Prostate gland (tissue), 2 donors: ENCODE measurements at places on chromosomes 13 and 19. TPM values are rescaled to one million over a fixed set of nuclear protein-coding genes. Genes with fewer than 3 reads are reported as not detected.

- no peak for DNase-seq
- H3K27me3 ChIP-seq = no peaks in the 10 kb centered on the region
- H3K36me3 ChIP-seq = no peaks in the 10 kb centered on the region
- H3K4me3 ChIP-seq = no peak overlapping the region
- H3K27ac ChIP-seq = no peak overlapping the region
These were observed 49.2 kb upstream of the ADGRE1 start for GRCh38 chr19:6838062-6838655.

DNA sequence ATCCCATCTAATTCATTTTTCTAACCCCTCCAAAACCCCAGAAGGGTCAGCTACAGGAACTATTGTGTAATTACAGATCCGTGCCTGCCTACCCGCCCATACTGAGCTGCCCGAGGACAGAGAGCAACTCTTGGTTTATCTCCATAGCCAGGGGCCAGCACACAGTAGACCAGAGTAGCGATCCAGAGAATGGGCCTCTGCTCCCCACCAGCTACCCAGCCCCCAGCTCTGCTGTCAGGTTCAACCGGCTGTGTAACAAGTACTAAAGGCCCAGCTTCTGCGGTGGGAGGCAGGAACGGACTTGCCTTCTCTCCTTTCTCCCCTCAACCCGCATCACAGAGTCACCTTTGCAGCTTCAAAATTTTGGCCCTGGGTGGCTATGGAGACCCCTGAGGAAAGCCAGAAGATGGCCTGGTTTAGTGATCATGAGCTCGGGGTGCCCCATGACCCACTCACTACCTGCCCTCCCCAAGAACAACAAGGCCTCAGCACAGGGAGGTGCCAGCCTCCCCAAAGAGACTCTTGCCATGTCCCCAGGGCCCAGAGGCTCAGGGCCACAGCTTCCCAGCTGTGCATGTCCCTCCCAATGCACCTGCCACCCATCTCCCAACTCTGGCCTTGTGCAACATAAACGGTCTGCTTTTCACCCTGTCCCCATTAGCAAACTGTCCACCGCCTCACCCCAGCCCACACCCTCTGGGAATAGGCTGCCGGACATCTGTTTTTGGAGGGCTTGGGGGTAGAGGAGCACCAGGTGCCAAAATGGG lies 5.7 kb downstream of the CALM3 start:
- peaks cover 3% of the 10 kb centered on the region for H3K4me1 ChIP-seq
- no peak for DNase-seq
- H3K27ac ChIP-seq = no peak overlapping the region

DNA sequence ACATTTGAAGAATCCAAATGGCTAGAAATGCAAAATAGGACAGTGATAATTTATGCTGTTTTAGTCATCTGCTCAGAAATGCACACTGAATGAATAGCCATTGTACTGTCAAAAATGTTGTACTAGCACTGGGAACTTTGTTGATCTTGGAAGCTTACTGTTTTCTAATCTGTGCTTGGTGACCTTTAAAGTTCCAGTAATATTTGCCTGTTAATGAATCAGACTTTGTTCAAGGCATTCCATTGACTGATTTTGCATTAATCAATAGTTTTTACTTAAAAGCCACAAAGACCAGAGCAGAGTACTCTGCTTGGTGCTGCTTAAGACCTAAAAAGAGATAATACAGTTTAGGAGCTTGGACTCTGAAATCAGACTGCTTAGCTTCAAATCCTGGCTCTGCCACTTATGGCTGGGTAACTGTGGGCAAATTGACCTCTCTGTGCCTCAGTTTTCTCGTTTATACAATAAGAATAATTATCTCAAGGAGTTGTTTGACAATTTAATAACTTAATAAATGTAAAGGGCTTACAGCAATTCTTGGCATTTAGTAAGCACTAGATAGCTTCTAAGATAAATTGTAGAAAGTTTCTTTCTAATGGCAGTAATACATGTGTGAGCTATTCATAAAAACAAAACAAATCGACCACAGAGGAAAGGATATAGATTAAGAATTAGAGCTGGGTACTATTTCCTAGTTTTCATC lies 4.6 kb upstream of the SLAIN1 start:
- H3K27ac ChIP-seq = no peak overlapping the region
- no peaks in the 10 kb centered on the region for H3K36me3 ChIP-seq
- DNase-seq = no peak
- no peaks in the 10 kb centered on the region for H3K4me1 ChIP-seq

PRSS57 gene
- total RNA-seq = not detected

SYNGR4 gene
- 2.8 TPM for total RNA-seq

ZNF575 gene
- not detected for total RNA-seq

DNA sequence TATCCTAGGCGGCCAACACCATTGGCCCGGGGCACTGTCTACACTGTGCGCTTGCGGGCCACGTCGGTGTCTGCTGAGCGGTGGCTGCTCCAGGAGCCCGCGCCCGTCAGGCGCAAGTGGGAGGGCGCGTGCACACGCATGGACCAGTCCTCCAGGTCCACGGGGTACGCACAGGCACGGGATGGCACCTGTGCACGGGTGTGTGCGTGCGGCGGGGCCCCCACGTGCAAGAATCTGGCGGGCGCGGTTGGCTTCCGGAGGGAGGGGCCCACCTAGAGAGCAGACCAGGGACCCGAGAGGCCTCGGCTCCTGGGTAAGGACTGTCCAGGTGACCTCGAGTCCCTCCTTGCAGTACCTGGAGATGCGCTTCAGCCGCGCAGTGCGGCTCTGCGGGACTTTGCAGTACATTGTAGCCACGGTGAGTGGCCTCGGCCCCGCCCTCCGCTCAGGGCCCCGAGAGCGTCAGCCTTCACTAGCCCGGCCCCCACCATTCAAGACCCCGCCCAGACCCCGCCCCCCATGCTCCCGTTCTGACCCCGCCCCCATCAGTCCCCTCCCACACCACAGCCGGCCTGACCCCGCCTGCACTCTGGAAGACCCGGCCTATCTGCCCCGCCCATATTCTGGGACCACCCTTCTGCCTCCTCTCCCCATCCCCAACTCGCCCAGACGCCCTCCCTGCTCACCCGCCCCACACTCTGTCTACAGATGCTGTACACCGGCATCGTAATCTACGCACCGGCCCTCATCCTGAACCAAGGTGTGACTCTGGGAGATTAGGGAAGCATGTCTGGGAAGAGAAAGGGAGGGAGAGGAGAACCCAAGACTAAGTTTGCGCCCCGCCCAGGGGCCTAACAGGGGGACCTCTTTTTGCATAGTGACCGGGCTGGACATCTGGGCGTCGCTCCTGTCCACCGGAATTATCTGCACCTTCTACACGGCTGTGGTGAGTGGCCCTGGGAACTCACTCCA lies 2.3 kb downstream of the SLC5A5 start:
- H3K4me1 ChIP-seq = no peaks in the 10 kb centered on the region
- peaks cover 34% of the 10 kb centered on the region for H3K27me3 ChIP-seq
- no peaks in the 10 kb centered on the region for H3K36me3 ChIP-seq
- no peak for DNase-seq
- no peak overlapping the region for H3K4me3 ChIP-seq
- H3K27ac ChIP-seq = no peak overlapping the region

SLC7A9 gene
- total RNA-seq = 0.28 TPM

DNA sequence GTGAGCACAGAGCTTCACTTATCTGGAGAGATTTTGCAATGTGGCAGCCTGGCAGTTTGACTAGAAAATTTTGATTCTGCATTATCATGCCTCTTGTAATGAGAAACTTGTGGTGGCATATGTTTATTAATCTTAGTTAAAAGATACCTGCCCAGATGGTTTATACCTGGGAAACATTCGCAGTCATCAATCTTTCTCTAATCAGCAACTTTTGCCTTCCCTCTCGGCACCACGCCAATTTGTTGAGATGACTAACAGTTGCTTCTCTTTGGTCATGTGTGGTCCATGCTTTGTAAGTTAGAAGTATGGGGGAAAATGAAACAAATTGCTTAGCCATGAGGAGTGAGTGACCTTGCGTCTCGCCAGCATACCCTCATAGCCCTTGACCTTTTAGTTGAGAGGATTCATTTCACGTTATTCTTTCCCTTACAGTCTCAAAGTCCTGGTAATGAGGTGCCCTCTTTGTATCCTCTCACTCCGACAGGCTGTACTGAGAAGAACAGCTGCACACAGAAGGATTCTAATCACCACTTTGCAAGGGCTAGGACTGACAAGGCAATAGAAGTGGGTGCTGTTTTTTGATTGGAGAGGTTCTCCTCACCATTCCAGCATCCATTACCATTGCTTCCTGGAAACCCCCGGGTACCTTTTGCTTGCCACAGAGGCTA lies 201.4 kb downstream of the OXGR1 start:
- no peaks in the 10 kb centered on the region for H3K36me3 ChIP-seq
- no peak overlapping the region for H3K27ac ChIP-seq
- no peak overlapping the region for H3K4me3 ChIP-seq
- DNase-seq = no peak
- no peaks in the 10 kb centered on the region for H3K27me3 ChIP-seq

- no peak overlapping the region for H3K4me3 ChIP-seq
- H3K36me3 ChIP-seq = no peaks in the 10 kb centered on the region
- no peaks in the 10 kb centered on the region for H3K4me1 ChIP-seq
- no peaks in the 10 kb centered on the region for H3K27me3 ChIP-seq
- no peak overlapping the region for H3K27ac ChIP-seq
- DNase-seq = no peak
These were observed 172.5 kb downstream of the ITGBL1 start for GRCh38 chr13:101624981-101625380.

DNA sequence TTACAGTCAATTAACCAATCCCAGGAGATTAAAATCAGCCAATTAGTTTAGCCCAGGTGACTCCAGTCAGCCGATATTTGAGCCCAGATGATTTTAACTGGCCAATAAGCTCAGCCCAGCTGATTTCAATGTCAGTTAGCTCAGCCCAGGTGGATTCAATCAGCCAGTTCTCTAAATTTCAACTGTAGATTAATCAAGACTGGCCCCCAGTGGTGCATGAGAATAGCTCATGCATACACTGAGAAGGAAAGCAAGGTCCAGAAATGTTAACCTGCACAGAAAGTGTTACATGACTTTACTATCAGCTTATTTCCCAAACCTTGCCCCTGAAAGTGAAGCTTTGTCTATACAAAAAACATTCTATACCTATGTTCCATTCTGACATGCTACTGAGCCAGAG lies 55.4 kb upstream of the ZNF724 start:
- no peak overlapping the region for H3K4me3 ChIP-seq
- H3K27me3 ChIP-seq = no peaks in the 10 kb centered on the region
- H3K36me3 ChIP-seq = no peaks in the 10 kb centered on the region

DNA sequence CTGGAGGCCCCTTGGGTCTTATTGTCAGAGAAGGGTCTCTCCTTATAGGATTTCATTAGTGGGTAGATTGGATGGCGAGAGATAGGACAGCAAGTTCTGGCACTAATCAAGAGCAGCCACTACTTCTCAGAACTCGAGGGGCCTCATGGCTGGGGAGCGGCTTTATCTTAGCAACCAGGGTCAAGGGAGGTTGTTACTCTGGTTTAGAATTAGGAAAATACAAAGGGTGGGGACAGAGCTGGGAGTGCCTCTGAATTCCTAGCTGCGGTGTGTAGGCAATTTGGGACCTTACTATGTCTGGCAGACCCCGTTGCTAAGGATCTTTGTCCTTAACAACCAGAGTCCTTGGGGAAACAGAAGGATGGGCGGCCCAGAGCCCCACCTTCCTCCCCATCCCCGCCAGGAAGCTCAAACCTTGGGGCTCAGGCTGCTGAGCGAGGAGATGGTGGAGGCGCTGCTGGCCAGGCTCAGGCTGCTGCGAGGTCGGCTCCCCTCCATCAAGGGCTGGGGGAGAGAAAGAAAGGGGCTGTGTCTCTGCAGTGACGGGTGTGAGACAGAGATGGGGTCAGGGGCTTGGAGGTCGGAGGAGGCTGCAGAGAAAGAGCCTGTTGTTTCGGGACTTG lies 1.2 kb downstream of the PLEKHA4 start:
- H3K27me3 ChIP-seq = no peaks in the 10 kb centered on the region
- peak overlapping the region; percentile 19 for H3K4me3 ChIP-seq
- no peak for DNase-seq
- peak overlapping the region; percentile 75 for H3K27ac ChIP-seq
- peaks cover 5% of the 10 kb centered on the region for H3K4me1 ChIP-seq
- H3K36me3 ChIP-seq = no peaks in the 10 kb centered on the region

GRCh38 chr13:32811297-32811800 lies 204.9 kb upstream of the KL start:
- peak; percentile 37 for DNase-seq
- H3K4me1 ChIP-seq = no peaks in the 10 kb centered on the region
- peak overlapping the region; percentile 1 for H3K27ac ChIP-seq
- H3K4me3 ChIP-seq = no peak overlapping the region
- H3K27me3 ChIP-seq = no peaks in the 10 kb centered on the region
- H3K36me3 ChIP-seq = no peaks in the 10 kb centered on the region

DNA sequence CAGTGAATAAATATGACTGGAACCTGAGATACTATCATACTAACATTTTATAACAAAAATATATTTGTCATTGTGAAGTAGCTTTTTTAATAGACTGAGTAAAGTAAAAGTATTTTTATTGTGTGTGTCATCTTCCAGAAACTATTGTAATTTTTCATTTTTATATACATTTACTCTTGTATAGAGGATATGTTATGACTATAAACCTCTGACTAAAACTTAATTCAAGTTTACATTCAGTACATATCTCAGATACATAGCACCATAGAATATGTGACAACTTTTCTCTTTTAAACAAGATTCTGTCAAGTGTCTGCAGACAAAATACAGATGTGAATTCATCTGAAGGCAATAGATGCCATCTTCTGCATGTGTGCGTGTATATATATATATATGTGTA lies 704.3 kb downstream of the SLITRK1 start:
- no peak overlapping the region for H3K27ac ChIP-seq
- H3K36me3 ChIP-seq = no peaks in the 10 kb centered on the region
- no peak overlapping the region for H3K4me3 ChIP-seq
- H3K27me3 ChIP-seq = no peaks in the 10 kb centered on the region
- no peaks in the 10 kb centered on the region for H3K4me1 ChIP-seq

- H3K4me1 ChIP-seq = no peaks in the 10 kb centered on the region
- no peak for DNase-seq
- H3K27ac ChIP-seq = no peak overlapping the region
- H3K4me3 ChIP-seq = no peak overlapping the region
- H3K36me3 ChIP-seq = peaks cover 57% of the 10 kb centered on the region
These were observed 30.2 kb downstream of the UPF1 start for GRCh38 chr19:18861917-18862316.
